Activated naive CD4-positive, alpha-beta T cell (primary cell): ENCODE measurements at places on chromosomes 5 and 9.

DNA sequence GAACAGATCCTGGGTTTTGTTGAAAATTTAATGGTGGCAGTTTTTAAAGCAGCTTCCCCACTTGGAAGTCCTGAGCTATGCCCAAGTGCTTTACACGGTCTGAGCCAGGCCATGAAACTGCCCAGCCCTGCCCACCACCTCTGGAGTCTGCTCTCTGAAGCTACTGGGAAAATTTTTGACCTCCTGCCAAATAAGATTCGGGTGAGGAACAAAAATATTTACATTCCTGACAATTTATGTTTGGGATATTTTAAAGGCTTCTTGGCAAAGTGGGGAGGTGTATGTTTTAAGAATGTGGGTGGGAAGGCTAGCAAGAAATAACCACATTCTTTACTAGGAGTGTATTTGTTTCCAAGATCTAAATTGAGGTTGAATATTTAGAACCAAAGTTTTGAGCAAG lies 50.0 kb downstream of the HACD4 start:
- DNase-seq = no peak

DNA sequence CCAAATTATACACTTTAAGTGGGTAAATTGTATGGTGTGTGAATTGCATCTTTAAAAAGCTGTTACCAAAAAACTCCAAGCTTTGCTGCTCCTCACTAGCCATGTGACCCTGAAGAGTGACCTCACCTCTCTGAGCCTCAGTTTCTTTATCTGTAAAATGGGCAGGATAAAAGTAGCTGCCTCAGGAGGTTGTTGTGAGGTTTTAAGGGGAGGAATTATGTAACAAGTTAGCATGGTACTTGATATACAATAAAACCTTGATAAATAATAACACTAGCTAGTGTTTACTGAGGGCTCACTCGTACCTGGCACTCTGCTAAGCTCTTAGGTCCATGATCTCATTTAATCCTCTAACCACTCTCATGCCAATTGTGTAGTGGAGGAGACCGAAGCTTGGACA lies 19.0 kb upstream of the PHF19 start:
- no peak for DNase-seq

DNA sequence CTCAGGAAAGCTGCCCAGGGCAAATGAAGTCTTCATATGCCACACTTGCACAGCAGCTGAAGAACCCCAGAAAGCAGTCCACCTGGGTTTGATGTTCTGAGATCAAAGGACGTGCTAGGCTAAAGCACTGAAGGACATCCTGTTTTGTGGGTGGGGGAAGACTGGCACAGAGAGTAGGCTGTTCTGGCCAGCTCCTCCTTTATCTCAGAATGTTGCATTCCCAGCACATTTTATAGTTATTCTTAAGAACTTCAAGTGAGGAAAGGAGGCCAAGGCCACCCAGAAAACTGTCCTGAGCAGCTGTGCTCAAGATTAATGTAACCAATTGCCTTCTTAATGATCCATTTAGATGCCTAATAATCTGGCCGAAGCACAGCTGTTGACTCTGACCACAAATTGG lies 10.9 kb downstream of the SHOC1 start:
- no peak for DNase-seq

DNA sequence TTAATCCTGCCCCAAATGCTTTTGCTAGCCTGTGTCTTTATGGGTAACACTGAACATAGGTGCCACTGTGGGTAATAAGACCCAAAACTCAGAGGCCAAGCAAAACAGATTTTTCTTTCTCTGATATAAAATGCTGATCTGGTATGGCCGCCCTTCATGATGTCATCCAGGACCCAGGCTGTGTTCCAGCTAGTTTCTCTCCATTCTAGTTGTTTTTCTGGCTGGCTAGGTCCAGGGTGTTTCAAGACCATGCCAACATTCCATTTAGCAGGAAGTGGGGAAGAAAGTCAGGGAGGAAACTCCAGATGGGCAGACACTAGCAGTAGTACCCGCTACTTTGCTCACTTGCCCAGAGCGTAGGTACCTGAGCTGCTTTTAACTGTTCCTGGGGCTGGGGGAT lies 183.9 kb upstream of the OTULINL start:
- no peak for DNase-seq

DNA sequence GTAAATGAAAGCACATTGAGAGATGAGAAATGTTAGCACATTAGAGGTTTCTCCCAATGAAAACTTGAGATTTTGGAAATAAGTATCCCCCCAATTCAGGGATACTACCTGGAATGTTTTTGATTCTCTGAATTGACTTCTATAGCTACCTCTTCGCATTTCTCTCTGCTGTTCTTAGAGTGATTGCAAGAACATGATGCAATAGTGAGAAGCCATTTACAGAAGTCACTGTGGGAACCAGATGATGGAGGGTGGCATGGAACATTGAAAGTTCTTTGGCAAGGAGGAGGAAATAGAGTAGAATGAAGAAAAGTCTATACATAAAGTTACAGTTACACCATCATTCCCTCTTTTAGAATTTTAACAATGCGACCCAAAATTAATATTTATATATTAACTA lies 9.2 kb downstream of the NPR3 start:
- no peak for DNase-seq

DNA sequence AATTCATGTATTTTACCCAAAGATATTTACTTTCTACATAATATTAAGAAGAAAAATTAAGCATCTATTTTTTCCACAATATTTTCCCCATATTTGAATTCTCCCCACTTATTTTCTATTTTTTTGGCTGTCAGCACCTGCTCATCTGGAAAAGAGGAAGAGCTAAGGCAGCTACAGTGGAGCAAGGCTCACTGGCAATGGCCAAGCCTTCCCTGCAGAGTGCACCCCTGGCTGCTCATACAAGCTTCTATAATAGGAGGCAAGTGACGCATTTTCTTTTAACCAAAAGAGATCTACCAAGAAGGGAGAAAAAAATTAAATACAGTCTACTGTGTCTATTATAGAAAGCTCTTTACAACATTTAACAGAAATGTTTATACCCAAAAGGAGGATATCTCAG lies 72.5 kb downstream of the AUH start:
- DNase-seq = no peak

DNA sequence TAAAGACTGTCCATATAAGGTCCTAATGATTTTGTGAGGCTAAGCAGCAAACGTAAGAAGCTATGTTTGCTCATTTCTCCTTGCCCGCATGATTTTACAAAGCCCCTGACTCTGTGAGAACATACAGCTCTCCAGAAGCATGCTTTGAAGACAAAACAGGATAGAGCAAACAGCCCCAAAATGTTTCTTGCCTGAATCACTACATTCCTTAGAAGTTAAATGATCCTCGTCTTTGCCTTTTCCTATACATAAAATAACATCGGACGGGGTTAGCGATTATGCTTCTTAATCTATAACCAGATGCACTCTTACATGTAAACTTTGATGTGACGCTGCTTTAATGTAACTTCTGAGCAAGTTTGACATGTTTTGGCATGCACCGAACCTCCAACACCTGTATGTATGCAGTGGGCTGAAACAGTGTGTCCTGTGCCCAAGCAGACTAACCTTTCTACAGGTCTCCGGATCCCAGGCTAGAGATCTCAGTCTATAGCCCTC lies 353.7 kb downstream of the CETN3 start:
- DNase-seq = no peak

GRCh38 chr9:95920017-95920416 lies 44.5 kb downstream of the ERCC6L2 start:
- no peak for DNase-seq

DNA sequence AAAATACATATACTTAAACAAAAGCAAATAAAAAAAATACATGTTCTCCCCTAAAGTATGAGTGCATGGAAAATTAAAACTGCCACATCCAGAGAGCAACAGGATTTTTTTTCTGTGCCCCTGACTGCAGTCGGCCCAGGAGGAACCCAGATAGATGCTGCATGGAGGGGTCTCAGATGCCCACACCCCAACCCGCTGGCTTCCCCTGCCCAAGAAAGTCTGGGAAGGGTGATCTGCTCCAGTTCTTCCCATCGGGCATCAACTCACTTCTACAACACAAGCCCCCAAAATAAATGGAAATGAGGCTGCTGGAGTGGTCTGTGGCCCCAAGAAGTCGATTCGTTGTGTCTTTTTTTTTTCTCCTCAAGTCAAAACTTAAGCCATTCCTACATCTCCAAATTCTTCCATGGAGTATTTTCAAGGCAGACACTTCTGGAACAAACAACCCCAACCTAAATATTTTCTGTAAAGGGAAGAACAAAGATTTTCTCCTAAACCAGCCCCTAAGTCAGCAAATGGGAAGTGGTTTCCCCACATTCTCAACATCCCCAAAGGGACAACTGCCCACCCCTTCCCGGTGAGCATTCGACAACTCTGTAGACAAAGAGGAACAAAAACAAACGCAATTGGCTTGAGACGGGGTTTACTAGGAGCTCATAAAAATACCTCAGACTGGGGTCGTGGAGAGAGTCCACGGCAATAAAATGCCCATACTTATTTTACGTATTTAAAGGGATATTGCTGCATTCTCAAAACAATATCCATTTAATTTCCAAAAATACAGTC lies 46.7 kb downstream of the ROR2 start:
- no peak for DNase-seq

GRCh38 chr5:37111426-37112382 lies 137.5 kb downstream of the CPLANE1 start:
- DNase-seq = no peak

GRCh38 chr5:141040771-141041426 lies 10.3 kb upstream of the PCDHB1 start:
- DNase-seq = peak; percentile 17

DNA sequence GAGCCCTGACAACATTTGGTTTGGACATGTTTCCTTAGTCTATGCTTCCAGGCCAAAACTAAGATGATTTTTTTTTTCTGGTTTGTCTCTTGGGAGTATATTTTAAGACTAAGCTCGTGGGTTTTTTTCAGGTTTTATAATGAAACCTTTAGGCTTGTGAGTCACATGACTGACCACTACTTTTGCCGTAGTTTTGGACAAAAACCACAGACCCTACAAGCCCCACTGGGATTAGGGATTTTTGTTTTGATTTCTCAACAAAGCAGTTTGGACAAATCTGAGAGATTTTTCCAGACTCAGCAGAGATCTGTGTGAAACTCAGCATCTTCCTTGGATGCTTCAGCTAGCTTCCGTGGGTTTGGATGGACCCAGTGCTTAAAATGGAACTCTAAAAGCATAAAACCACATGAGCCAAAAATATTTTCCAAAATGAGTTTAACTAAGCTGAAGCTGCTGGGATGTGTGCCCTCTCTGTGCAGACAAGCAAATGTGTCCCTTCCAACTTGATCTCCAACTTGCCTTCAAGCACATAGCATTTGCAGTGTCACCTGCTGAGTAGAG lies 70.3 kb upstream of the SMIM15 start:
- DNase-seq = no peak

- DNase-seq = no peak
These were observed 191.9 kb downstream of the C9orf50 start for GRCh38 chr9:129428864-129429577.

GRCh38 chr5:153445875-153446579 lies 44.4 kb upstream of the GRIA1 start:
- DNase-seq = no peak

DNA sequence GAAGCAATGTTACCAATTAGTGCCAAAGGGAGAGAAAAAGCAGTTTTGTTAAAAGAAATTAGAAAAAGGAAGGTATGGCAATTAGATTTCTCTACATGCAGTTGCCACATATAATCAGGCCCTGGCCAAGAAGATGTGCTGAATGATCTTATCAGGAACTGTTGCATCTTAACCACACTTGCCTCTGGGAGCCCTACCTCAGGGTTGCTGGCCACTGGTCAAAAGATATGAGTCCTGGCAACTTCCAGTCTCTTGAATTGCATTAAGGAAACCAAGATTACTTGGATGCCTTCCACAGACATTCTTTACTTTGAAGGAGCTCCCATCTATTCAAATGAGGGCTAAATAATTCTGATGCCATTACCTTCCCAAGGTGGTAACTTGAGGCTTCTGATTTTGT lies 60.4 kb downstream of the TNC start:
- DNase-seq = no peak

GRCh38 chr9:131097948-131098278 lies 1.6 kb downstream of the AIF1L start:
- DNase-seq = no peak

- DNase-seq = no peak
These were observed 82.6 kb downstream of the CETN3 start for GRCh38 chr5:90326995-90327394.

DNA sequence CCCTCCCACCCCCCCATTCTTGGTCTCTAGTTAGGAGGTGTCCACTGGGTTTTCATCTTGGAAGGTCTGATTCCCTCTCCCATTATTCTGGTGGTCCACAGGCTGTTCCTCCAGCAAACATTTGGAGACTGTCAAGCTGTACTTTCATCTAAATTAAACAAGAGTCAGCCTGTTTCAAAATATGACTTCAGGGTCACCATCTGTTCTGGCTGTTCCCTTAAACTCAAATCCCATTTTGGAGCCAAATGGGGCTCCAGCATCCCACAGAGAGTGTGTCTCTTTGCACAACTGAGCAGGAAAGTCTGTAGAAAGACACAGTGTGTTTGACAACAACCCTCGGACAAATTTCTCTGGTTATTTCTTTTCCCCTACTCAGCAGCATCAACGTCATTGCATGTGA lies 20.5 kb downstream of the COL15A1 start:
- no peak for DNase-seq
